ENCODE measurements at places on chromosomes 6 and 20.

DNA sequence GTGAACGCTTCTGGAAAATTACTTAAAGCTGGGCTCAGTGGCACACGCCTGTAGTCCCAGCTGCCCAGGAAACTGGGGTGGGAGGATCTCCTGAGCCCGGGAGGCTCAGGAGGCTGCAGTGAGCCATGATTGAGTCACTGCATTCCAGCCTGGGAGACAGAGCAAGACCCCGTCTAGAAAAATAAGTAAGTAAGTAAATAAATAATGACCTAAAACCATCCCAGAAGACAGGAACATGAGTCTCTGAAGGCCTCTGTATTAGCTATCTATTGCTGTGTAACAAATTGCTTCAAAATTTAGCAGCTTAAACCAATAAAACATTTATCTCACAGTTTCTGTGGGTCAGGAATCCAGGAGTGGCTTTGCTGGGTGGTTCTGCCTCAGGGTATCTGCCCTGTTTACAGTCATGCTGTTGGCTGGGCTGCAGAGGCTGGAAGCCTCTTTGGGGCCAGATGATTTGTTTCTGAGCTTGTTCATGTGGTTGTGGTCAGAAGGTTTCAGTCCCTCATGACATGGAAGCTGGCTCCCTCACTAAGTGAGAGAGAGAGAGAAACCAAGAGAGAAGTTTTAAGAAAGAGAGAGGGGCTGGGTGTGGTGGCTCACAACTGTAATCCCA, 48.4 kb upstream of the NCOA3 start:
- DNase-seq, result no peak

GRCh38 chr6:157168471-157168870, 154.8 kb downstream of the TMEM242 start:
- DNase-seq, result no peak

DNA sequence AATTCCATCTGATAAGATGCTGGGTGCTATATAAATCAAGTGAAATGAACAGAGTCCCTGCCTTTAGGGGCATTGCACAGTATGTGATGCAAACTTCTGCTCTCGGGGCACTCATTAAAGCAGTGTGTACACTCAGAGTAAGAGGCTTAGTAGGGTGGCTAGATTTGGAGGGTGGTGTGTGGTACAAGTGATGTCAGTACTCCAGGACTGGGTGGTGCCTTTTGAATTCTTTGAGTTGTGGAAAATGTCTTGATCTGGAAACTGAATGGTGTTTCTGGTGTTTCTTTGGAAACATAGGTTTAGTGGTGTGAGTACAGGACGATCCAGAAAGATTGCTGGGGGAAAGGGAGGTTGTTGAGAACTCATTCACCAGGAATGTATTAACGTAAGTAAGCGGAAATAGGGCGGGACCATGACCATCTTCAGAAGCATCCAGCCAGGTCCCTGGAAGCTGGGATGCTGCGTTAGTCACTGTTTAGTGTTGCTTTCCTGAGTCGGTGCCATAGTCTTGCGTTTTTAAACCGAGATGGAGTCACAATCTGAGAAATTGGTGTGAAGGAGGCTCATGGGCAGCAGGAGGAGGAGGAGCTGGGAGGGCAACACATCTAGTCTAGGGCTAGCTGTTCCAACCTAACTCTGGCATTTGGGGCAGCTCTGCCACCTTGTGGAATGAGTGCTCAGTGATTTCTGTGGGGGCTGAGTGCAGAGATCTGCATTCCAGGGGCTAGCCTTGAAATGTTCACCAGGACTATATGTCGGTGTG, 70.3 kb downstream of the SCAND1 start:
- DNase-seq, result peak; percentile 88

DNA sequence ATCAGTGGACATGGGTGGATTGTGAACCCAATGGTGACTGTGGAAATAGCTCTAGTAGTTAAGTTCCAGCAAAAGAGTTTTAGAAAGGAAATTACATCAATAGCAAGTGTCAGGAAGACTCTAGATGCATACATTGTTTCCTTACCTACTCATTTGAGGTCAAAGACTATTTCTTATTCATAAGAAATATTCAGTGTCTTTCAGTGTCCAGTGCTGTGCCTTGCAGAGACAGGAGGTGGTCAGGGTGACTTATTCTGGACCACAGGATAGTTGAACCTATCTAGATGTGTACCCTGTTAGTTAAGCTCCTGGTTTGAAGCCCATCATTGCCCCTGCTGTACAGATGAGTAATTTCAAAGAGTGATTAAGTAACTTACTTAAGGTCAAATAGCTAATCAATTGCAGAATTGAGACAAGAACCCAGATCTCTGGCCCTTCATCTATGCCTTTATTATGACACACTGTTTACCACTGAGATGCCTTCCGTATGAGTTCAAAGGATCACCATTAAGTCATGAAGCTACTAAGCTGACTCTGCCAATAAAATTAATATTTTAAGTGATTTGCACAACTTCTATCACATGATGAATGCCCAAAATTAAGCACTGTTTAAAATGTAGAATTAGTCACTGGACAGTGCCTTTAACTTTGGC, 136.1 kb downstream of the PDSS2 start:
- DNase-seq, result no peak

DNA sequence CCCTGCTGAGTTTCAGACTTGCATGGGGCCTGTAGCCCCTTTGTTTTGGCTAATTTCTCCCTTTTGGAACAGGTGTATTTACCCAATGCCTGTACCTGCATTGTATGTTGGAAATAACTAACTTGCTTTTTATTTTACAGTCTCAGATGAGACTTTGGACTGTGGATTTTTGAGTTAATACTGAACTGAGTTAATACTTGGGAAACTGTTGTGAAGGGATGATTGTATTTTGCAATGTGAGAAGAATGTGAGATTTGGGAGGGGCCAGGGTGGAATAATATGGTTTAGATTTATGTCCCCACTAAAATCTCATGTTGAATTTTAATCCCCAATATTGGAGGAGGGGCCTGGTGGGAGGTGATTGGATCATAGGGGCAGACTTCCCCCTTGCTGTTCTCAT, 99.1 kb upstream of the IRAK1BP1 start:
- no peak for DNase-seq

- DNase-seq, result no peak
Observed at GRCh38 chr20:58020656-58021454, 207.6 kb downstream of the ANKRD60 start.

GRCh38 chr6:12200761-12201160, 89.4 kb upstream of the EDN1 start:
- DNase-seq, result no peak

GRCh38 chr6:36301781-36302180, 31.9 kb downstream of the PNPLA1 start:
- no peak for DNase-seq

- DNase-seq, result no peak
Observed at GRCh38 chr6:2514965-2515543, 235.7 kb downstream of the MYLK4 start.
